ENCODE measurements at places on chromosomes 13 and 19.

- peak; percentile 17 for DNase-seq
Observed at GRCh38 chr13:26721251-26722121, 39.1 kb downstream of the GPR12 start.

DNA sequence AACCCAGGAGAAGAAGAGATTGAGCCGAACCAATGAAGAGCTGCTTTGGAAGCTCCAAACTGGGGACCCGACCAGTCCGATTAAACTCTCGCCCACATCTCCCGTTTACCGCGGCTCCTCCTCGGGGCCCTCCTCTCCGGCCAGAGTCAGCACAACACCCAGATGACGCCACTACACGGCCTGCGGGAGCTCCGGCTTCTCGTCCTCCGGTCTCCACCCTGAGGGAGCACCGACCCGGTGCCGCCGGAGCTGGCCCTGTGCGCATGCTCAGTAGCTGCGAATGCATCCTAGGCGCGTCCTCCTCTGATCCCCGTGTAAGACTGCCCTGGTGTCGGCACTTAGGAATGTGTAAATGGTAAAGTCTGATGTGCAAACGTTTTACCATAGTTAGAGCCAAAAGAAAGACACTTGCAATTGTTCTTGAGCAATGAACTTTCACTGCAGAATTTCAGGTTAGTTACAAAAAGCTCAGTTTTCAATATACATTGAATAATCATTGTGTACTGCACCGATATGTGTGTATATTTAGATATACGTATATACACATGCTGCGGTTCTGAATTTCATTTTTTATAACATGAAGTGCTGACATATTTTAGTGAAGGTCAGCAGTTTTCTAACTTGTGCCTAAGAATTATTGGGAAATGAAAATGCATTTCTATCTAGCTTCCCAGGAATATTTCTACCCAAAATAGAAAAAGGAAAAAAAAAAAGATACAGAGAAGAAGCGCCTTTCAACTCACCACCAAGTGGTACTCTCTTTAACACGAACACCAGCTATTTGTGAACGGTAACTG is 92.2 kb downstream of the SLC7A1 start:
- DNase-seq = no peak

- no peak for DNase-seq
Observed at GRCh38 chr13:60273971-60274527, 110.3 kb upstream of the DIAPH3 start.

- no peak for DNase-seq
Observed at GRCh38 chr13:66323745-66324347, 906.3 kb downstream of the PCDH9 start.

DNA sequence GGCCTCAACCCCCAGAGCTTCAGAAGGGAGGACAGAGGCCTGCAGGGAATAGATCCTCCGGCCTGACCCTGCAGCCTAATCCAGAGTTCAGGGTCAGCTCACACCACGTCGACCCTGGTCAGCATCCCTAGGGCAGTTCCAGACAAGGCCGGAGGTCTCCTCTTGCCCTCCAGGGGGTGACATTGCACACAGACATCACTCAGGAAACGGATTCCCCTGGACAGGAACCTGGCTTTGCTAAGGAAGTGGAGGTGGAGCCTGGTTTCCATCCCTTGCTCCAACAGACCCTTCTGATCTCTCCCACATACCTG is 969 bp upstream of the CEACAM5 start:
- DNase-seq = no peak

GRCh38 chr19:1131718-1132551 is 28.1 kb downstream of the GPX4 start:
- peak; percentile 92 for DNase-seq

GRCh38 chr19:10615429-10616023 is 9.8 kb upstream of the SLC44A2 start:
- DNase-seq = no peak

DNA sequence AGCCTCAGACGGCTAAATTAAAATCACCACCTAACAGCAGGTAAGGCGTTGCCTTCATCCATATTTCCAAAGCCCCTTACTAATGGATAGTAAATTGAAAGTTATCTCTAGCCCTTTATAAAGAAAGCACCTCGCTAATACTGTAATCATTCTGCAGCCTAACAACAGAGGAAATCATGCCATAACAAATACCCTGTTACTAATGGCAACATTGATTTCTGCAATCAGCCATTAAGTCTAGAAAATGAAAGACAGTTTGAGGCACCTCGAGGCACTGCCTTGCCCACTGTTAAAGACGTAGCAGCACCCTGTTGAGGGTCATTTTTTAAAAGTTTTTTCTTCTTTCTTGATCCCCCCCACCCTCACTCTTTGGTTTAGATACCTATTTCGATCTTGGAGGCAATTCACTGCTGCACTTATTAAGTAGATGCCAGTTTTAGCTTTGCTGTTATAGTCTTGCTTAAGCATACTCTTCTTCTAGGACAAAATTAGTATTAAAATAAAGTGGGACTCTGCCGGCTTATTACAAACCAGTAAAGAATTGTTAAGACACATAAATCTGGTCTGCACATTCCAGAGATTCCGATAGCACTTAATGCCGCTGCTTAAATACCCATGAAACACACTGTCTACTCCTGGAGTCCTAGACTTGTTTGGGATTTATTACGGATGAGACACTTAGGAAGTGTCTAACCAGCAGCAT is 74.8 kb downstream of the ZNF536 start:
- no peak for DNase-seq
